ENCODE measurements at places on chromosomes 16 and 17.

DNA sequence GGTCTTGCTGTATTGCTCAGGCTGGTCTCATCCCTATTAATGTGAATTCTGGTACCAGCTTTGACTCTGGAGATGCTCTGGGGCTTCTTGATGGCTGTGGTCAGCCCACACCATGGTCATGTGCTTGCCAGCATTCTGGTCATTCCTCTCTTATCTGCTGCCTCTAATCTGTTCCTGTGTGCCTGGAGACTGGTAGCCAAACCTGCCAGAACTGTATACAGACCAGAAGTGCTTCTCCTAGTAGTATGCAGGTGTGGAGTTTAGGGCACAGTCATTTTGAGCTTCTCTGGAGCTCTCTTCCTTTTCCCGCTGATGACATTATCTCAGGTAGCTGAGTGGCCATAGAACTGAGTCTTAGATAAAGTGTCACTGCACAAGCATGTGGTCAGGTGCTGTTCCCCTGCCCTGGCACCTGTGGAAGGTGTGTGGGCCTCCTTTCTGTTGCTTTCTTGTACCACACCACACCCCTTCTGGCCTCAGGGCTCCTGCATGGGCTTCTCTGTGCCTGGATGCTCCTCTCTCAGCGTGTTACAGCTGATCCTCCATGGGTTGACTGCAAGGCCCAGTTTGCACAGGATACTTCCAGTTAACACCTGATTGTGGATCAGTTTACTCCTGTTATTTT is 162.7 kb downstream of the SPECC1 start:
- no peak for DNase-seq

- DNase-seq, result no peak
These were observed 7.6 kb downstream of the ATXN1L start for GRCh38 chr16:71853413-71853812.

DNA sequence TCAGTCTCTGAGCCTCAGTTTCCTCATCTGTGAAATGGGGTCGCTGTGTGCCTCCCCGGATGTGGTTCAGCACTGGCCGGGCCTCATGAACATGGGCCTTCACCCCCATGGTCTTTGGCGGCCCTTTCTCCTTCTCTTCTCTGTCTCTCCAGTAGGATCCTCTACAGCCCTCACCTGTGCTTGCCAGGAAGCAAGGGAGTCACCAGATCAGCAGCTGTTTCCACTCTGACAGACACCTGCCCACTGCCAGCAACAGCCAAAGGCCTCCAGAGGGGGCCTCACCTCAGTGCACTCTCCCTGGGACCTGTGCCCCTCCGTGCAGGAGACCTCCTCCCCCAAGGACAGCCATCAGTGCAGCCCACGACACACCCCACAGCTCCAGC is 89.4 kb downstream of the C16orf78 start:
- DNase-seq, result peak; percentile 13

DNA sequence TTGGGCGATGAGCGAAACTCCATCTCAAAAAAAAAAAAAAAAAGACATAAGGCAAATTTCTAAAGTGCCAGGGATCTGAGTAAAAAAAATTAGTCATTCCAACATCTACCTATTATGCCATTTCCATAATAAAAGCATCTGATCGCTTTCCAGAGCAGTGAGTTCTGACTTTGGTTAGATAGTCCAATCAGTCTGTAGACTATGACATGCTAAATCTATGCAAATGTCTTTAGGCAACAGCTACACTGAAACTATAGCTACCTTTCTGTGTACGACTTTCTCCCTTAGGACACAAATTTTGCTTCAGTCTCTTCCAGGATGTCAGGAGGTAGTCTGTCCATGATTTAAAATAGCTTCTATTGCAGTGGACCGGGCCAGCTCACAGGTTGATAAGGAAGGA is 58.9 kb upstream of the ARHGAP44 start:
- peak; percentile 5 for DNase-seq

DNA sequence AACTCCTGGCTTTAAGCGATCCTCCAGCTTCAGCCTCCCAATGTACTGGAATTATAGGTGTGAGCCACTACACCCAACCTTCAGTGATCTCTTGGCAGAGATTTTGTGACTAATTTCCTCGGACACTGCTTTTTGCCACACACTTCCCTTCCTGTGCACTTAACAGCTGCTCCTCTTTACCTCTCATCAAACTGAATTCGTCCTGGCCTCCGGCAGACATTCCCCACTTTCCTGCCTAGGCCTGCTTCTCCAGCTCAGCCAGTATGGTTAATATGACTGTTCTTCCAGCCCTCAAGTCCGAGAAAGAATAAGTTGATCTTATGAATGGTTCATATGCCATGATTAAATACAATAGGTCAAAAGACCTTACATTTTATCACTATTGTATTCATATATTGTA is 69.0 kb upstream of the MTMR4 start:
- DNase-seq, result no peak

GRCh38 chr17:69505740-69506139 is 91.2 kb downstream of the MAP2K6 start:
- no peak for DNase-seq

GRCh38 chr16:86508947-86509758 is 1.2 kb upstream of the FOXF1 start:
- DNase-seq, result peak; percentile 45

DNA sequence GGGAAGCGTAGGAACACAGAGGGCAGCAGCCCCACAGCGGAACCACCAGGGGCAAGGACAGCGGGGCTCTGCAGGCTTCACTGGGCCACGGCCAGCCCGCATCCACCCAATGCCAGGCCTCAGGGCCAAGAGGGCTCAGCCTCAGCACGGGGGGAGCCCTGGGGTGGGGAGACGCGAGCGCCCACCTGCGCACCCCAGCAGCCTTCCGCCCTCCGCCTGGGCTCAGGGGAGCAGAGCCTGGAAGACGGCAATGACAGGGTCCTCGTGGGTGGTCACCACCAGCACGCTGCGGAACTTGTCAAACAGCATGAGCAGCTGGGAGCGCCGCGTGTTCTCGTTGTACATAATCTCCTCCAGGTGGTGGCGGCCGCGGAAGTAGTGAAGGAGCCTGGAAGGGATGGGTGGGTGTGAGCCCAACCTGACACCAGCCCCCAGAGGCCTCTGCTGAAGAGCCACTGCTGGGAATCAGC is 8.5 kb downstream of the MPG start:
- DNase-seq, result no peak

GRCh38 chr16:5054876-5055865 is 10.6 kb downstream of the C16orf89 start:
- no peak for DNase-seq

- DNase-seq, result peak; percentile 70
These were observed 54.9 kb downstream of the SREBF1 start for GRCh38 chr17:17781591-17782496.

- no peak for DNase-seq
These were observed 7.7 kb upstream of the ARHGAP23 start for GRCh38 chr17:38420518-38420917.

DNA sequence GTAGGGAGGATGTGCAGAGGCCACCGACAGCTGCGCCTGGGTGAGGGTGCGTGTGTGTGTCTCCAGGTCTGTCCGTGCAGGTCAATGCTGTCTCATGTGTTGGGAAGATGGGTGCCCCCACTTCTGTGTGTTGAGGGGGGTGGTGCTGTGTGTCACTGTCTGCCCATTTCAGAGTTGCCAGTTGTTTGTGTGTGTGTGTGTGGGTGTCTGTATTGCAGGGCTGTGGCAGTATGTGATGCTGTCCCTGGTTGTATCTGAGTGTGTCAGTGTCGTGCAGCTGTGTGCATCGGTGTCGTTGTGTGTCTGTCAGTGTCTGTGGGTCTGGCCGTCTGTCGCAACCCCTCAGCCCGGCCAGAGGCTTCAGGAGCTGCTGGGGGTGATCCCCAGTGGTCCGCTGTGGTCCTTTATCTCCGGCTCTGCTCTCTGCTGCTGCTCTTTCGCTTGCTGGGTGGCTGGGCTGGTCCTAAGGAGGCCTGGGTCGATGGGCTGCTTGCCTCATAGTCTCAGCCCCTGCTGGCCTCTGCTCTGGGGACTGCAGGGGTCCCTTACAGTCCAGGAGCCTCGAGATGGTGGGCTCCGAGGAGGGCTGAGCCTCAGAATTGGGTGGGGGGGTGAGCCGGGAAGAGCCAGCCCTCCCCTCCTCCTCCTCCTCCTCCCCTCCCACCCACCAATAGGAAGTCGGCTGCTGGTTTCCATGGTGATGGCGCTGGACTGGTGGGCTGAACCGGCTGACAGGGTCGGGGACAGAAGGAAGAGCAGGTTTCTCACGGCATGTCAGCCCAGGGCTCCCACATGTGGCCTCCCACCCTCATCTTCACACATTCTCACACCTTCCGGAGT is at the start of gene TSPOAP1:
TSS of gene TSPOAP1 (minus strand) at position 601 of the 840 bp plus-strand sequence. CDS start 875 bp downstream, outside the sequence.
- no peak for DNase-seq

- peak; percentile 25 for DNase-seq
These were observed 3.9 kb downstream of the UMOD start for GRCh38 chr16:20348365-20349185.

- DNase-seq, result no peak
These were observed 723 bp downstream of the TMEM186 start for GRCh38 chr16:8796469-8797363.

GRCh38 chr16:10040136-10041080 is 141.8 kb downstream of the GRIN2A start:
- DNase-seq, result no peak

DNA sequence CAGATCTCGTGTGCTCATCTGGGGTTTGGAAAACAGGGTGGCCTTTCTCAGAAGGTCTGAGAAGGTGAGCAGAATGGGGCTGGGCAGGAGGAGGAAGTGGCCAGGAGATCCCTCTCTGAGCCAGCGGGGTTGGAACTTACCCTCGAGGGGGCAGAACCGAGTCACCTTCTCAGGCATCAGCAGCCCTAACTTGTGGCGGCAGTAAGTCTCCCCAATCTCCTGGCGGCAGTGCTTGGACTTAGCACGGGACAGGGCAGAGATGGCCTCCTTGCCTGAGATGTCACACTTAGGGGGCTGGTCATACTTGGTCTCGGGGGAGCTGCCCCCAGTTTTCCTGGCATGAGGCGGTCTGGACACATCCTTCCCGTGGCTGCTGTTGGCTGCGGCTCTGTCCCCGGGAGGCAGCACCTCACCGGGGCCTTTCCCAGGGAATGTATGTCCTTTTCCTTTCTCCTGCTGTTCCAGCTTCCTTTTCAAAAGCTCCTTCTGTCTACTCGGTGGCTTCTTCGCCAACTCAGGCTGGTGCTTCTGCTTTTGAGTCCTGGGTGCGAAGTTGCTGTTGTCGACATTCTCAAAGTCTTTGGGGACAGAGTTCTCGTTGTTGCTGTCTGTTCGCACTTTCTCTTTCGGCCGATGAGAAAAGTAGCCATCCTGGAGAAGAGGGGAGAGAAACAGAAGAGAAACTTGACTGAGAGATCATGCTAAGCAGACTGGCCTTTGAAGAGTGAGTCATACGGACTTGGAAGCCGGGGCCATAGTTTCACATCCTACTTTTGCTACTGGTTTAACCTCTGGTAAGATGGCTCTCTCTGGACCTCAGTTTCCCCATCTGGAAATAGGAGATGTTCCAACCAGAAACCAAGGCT is 211.7 kb downstream of the XYLT1 start:
- DNase-seq, result no peak

DNA sequence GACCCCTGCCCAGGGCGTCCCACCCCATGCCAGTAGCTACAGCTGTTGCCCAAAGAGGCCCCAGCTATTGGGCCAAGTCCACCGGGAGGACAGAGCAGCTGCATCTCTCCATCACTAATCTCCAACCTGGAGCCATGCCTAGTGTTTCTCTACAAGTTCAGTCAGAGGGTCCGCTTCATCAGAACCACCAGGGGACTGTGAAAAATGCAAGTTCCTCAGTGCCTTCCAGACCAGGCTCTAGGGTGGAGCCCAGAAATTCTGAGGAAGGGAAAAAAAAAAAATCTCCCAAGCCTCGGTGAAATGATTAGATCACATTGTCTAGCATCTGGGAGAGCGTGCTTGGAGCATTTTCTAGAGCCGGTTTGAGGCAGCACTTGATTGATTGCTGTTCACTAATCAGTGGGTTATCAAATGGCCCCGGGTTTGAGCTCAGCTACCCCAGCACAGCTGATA is 22.4 kb upstream of the HERPUD1 start:
- DNase-seq, result no peak

- DNase-seq, result no peak
These were observed 30.9 kb downstream of the MRC2 start for GRCh38 chr17:62658136-62658920.
